Mesenteric fat pad (tissue), 1 donor: ENCODE measurements at places on chromosomes 16 and 17. TPM values are rescaled to one million over a fixed set of nuclear protein-coding genes. Genes with fewer than 3 reads are reported as not detected.

DNA sequence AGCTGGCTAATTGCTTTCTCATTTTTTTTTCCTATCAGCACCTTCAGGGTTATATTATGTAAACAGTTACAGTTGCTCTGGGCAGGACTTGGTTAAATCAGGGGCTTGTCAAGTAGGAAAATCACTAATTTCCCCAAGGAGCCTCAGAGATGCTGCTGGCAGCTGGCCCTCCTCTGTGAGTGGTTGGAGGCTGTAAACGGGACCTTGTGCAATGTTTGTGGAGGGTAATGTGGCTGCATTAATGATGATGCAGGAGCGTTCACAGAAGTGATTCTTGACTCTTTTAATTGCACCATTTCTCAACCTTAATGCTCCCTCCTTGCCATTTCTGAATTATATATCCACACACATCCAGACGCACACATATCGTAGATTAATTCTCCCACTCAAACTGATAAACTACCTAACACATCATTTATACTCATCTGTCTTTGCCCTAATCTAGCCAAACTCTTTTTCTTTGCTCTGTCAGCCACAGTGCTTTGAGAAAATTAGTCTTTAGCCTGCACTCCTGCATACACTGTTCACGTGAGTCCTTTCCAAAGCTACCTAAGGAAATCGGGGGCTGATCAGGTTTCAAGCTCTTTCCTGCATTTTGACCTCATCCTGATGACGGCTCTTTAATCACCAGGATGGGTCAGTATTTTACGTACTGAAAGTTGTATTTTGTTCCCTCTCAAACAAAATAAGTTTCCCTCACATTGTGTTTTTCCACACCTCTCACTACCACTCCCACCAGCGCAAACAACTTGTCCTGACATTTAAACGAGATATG, 154.4 kb upstream of the PIRT start:
- DNase-seq, result no peak

GRCh38 chr16:88739139-88739976, 33.1 kb downstream of the CTU2 start:
- no peak for DNase-seq

- no peak for DNase-seq
These were observed 342.4 kb downstream of the SEC14L1 start for GRCh38 chr17:77483128-77483598.

GRCh38 chr17:57404073-57404472, 147.8 kb downstream of the MSI2 start:
- no peak for DNase-seq

SLC12A3 gene
- total RNA-seq, result not detected

GRCh38 chr17:59378675-59379074, 47.2 kb downstream of the YPEL2 start:
- no peak for DNase-seq

ANKS4B gene
- 0.06 TPM for total RNA-seq

DNA sequence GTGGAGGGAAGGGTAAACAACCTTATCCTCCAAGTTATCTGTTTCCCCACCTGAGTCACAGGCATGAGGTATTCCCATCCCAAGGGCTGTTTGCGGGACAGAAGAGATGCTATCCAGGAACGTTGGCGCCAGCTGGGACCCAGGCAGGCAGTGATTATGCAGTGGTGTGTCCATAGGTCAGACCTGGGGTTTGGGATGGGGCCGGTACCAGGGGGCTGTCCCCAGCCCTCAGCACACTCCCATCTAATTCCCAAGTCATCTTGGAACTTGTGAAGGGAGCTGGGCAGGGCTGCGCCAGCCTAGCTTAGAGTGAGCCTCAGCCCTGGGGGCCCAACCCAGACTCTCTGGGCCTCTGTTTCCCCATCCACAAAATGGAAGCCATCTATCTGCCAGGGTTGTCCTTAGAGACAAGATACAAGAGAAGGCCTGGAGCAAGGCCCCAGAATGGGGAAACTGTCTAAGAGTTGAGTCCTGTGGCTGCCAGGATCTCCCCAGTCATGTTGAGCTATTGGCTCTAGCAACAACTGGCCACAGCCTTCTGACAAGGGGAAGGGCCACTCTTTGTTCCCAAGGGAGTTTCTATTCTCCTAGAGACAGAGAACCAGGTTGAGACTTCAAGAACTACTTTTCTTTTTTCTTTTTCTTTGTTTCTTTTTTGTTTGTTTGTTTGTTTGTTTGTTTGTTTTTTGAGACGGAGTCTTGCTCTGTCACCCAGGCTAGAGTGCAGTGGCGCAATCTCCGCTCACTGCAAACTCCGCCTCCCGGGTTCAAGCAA, 9.8 kb upstream of the JUP start:
- no peak for DNase-seq
